ENCODE measurements at places on chromosomes 4 and X. TPM values are rescaled to one million over a fixed set of nuclear protein-coding genes. Genes with fewer than 3 reads are reported as not detected.

GRCh38 chrX:24482823-24483415 is 17.8 kb downstream of the PDK3 start:
- DNase-seq = no peak

GRCh38 chr4:114137984-114138383 is 158.5 kb upstream of the ARSJ start:
- DNase-seq = no peak

The IL21 gene
- not detected for polyA plus RNA-seq

The CSAG2 gene
- not detected for polyA plus RNA-seq

GRCh38 chr4:83490876-83491450 is 6.1 kb upstream of the ABRAXAS1 start:
- DNase-seq = no peak

The F8A2 gene
- not detected for polyA plus RNA-seq

- no peak for DNase-seq
Measured at GRCh38 chr4:145830699-145831098, 107.9 kb downstream of the ZNF827 start.

The VSIG1 gene
- polyA plus RNA-seq = 0.18 TPM

The GPR82 gene
- 0.13 TPM for polyA plus RNA-seq

The ZDHHC15 gene
- polyA plus RNA-seq = 3.4 TPM

DNA sequence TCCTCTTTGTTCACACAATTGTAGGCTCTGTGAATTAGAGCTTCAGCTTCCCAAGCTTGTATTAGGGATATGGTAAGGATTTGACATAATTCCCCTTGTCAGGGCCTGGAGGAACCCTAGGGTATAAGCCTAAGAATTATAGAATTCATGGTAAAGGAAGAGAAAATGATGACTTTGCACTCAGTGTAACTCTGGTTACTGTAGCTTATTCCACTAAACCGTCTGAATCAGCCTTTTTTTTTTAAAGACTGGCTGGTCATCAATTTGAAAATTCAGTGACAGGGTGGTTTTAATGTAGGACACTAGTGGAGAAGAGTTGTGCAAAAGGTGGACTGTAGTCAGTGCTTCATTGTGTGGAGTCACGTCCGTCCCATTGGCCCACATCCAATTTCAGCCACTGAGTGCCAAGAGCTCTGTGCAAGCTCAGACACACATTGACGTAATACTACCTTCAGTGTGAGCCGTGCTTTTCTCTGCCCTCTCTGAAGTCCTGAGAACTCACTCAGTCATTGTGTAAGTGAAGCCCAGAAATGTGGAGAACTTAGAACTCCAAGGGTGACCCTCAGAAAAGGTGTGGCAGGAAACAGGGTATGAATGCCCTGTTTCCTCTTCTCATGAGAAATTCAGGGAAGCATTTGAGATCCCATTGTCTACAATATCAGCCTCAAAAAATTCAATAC is 449.8 kb downstream of the C4orf33 start:
- peak; percentile 17 for DNase-seq

- DNase-seq = no peak
Measured at GRCh38 chr4:110625576-110626257, 2.8 kb upstream of the PITX2 start.

DNA sequence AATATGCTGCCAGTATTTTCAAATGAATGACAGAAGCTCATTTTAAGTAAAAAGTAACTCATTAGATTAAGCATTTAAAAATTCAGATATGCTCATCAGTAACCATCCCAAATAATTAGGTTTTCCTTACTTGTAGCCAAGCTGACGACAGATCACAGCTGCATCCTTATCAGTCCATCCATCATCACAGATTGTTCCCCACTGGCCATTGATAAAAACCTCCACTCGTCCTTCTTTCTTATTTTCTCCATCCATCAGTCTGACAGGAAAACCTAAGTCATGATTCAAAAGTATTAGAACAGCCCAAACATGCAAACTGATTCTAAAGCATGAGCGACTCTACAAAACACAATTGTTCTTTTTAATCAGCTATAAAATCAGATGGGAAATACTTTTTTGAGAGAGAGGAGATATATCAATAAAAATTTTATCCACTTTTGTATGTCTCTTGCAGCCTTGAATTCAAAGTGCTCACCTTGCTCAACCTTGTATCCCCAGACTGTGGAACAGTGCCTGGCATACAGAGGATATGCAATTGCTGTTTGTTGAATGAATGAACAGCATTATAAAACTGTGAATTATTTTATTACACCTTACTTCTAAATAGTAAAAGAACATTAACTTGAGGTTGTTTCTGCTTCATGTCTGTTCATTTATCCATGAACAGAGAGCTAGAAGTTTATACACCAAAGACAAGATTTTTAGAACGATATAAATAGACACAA is 44.3 kb downstream of the PRSS12 start:
- no peak for DNase-seq

The OTUD6A gene
- polyA plus RNA-seq = not detected

The SCD5 gene
- 9.9 TPM for polyA plus RNA-seq

DNA sequence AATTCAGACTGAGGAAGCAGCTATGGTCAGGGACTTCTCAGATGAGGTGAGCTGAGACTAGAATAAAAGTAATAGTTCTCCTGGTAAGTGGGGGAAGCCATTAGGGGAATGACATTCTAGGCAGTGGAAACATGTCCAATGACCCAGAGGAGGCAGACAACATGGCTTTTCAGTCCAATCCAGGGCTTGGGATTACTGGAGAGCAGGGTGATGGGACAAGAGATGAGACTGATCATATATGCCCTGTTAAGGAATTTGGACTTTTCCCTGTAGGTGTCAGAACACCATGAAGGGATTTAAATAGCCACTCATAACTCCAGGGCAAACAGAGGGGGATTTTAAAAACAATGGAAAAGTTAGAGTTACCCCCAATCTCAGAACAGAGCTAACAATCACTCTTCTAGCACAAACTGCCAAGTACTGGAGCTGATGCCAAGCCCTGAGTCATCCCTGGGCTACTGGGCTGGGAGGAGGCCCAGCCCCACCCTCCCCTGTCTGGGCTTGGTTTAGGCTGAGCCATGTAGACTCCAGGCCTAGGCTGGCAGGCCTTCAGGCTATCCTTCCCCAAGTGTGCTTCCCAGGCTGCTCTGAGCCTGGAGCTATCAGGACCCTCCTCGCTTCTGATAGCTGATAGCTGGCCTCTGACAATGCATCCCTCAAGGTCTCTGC is 22.7 kb upstream of the MSN start:
- DNase-seq = peak; percentile 72

The HAUS7 gene
- 25.9 TPM for polyA plus RNA-seq

GRCh38 chr4:9987749-9988362 is 33.4 kb downstream of the SLC2A9 start:
- no peak for DNase-seq

The VGLL1 gene
- polyA plus RNA-seq = not detected

The AR gene
- 6.3 TPM for polyA plus RNA-seq

GRCh38 chr4:133823177-133823576 is 378.4 kb downstream of the PABPC4L start:
- DNase-seq = no peak

DNA sequence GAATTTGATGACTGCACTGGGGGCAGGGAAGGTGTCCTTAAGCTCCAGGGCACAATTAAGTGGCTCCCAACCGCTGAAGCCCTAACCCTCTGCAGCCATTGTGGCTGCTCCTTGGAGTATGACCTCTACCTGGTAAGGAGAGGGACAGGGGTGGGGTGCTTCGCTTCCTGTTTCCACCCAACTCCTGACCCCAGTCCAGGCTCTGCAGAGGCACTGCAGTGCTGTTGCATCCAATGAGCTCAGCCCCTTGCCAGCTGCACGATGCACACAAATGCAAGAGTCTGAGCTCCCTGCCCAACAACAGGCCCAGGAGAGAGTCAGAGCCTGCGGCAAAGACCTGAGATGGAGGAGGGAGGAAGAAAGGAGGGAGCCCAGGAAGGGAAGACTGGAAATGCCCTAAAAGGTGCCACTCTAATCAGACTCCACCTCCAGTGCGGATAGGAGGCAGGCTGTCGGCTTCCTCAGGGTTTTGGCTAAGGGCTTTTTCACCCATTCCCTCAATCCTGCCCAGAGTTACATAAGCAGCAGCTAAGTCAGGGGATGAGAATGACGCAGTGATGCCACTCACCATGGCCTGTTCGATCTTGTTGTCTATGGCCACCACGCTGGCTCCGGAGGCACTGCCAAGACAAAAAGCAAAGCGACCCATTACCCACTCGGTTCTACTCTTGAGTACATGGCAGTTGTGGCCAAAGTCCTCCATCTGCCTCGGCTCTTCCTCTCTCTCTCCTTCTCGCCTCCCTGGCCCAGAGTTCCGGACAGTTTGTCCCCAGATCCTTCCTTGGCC is 60.1 kb downstream of the TSC22D3 start:
- DNase-seq = no peak

GRCh38 chr4:153904011-153904410 is 115.1 kb upstream of the SFRP2 start:
- DNase-seq = no peak

- DNase-seq = no peak
Measured at GRCh38 chrX:38438321-38438720, 85.9 kb downstream of the OTC start.

The LRAT gene
- polyA plus RNA-seq = 0.53 TPM

The ARX gene
- 6.9 TPM for polyA plus RNA-seq

DNA sequence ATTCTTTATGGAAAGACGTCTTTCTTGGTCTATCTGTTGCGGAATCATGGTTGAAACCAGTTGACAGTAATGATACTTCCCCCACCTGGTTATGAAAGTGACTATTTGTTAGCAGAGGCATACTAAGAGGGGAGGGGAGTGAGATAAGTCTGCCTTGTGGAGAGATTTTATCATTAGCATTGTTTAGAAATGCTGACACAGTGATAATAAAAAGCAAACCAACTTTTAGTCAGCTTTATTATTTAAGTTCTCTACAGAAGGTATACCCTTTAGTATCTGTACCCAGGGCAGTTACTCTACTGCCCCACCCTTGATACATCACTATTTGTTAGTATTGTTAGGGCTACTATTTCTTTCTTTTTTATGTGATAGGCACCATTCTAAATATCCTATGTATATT is 26.9 kb upstream of the IL1RAPL2 start:
- DNase-seq = no peak

The NXF2B gene
- not detected for polyA plus RNA-seq

GRCh38 chrX:13937370-13938050 is 92.2 kb downstream of the GEMIN8 start:
- no peak for DNase-seq

GRCh38 chr4:16126714-16127113 is 42.9 kb upstream of the PROM1 start:
- DNase-seq = no peak

- no peak for DNase-seq
Measured at GRCh38 chr4:160038615-160039014, 935.7 kb downstream of the RAPGEF2 start.

- DNase-seq = no peak
Measured at GRCh38 chr4:34148322-34148908, 2095.9 kb downstream of the ARAP2 start.

GRCh38 chr4:2082118-2082517 is 23.0 kb downstream of the NAT8L start:
- DNase-seq = no peak

The GPRIN3 gene
- 3.3 TPM for polyA plus RNA-seq

The PFKFB1 gene
- 1.1 TPM for polyA plus RNA-seq

The INTU gene
- 10.3 TPM for polyA plus RNA-seq

The STPG2 gene
- polyA plus RNA-seq = not detected

DNA sequence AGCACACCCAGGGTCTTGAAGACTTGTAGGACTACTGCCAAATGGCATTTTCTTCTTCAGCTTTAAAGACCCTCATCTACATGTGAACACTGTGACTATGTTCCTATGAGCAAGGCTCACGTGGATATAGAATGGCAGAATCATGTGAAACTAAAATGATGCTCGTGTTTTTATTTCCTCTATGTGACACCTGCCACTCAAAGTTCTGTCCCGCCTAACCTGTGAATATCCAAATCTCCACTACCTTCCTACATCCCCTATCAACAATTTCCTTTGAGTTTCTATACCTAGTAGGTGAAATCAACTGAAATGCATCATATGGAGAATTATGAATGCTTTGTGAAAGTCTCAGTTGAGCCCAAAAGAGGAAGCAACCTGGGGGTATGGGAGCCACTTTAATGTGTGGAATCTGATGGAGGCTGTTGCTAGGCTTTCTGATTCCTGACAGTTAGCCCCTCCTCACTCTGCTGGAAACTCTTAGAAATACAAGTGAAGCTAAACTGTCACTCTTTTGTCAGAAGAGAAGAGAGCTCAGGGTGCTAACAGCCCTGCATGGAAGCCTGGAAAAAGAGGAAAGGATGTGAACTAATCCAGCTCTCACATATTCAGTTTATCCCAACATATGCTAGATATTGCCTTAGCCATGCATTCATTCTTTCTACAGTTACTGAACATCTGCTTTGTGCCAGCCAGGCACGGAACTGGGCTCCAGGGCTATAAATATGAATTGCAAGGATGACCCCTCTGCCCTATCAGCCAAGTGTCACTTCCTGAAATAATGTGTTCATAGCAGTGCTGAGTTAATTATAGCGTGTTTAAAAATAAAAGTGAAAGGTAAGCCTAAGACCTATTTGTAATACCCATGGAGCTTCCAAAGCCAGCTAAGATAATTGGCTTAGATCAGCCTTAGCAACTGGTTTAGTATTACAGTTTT is 11.0 kb downstream of the LHFPL1 start:
- DNase-seq = no peak

The PLAC1 gene
- polyA plus RNA-seq = 1.4 TPM

The TCEAL2 gene
- 0.21 TPM for polyA plus RNA-seq

DNA sequence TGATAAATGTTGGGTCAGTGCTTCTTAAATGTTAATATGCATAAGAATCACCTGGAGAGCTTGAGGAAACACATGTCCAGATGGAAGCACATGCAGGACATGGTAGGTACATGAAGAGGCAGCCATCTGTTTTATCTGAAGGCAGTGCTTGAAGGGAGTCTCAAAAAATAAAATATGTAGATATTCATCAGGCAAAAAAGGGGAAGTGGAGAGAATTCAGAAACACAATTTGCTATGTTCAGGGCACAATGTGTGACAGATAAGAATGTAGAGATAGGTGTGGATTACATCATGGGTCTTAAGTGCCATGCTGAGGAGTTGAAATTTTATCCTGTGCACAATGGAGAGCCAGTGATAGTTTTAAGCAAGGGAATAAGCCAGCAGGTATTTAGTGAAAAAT is 59.6 kb upstream of the CASK start:
- no peak for DNase-seq

The UGT2B11 gene
- not detected for polyA plus RNA-seq

DNA sequence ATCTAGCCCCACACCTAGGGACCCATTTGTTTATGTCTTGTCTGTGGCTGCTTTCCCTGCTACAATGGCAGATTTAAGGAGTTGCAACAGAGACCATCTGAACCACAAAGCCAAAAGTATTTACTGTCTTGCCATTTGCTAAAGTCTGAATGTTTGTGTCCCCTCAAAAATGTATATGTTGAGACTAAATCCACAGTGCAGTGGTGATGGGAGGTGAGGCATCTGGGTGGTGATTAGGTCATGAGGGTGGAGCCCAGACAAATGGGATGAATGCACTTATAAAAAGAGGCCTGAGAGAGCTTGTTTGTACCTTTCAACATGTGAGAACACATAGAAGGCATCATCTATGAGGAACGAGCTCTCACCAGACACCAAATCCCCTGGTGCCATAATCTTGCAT is 137.3 kb downstream of the TMEM144 start:
- no peak for DNase-seq

The RS1 gene
- 0.06 TPM for polyA plus RNA-seq

- DNase-seq = no peak
Measured at GRCh38 chr4:22625311-22625710, 67.4 kb upstream of the GBA3 start.
